Dermis microvascular lymphatic vessel endothelial cell (primary cell): ENCODE measurements at places on chromosomes 11 and 22.

DNA sequence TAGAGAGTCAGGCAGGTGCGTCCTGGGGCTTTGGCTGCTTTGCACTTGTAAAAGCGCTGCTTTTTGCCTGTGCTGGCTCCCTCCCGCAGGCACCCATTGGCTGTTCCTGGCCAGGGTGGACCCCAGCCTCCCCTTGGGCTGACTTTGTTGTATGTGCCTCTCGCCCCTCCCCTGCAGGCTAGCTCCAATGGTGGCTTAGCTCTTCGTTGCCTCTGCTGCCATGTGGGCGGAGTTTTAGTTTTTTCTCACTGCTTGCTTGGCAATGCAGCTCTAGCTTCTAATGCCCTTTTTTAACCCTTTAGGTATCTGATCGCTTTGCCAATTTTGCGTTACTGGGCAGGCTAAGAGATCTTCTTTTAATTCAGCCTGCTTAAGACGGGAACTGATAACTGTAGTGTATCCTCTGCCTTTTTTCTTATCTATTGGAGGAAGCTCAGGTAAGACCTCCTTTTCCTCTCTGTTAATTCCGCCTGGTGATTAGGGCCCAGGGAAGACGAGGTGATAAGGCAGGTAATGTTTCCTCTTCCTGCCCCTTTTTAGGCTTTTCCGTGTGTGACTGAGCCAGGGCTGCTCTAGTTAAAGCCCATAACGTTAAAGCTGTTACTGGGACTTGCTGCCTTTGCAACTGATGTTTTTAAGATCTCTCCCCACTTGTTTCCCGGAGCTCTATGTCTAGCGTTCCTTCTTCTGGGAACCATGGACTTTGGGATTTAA is 11.7 kb upstream of the GLYATL1 start:
- DNase-seq = no peak

GRCh38 chr11:75582506-75582894 is 20.4 kb downstream of the SERPINH1 start:
- DNase-seq = peak; percentile 79

DNA sequence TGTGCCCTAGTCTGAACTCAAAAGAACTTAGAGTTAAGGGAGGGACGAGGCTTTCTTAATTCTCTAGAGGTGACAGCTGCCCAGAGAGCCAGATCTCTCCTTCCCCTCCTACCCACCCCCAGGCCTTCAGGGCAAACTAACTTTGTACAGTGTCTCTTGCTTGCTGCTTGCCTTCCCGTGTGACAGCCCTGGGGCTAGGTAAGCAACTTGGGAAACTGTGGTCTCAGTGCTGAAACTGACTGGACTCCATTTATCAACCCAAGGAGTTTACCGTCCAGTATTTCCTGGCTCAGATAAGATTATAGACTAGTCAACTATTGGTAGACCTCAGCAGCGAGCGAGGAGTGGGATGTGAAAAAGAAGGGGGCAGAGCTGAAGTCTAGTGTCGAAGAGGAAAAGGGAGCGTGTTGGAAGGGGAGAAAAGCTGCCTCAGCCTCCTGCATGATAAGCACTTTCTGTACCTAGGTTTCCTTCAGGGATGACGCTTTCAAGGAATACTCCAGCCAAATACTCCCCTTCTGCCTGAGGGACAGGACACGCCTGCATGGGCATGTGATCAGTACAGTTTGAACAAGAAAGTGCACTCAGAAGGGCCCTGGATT is 43.3 kb upstream of the WEE1 start:
- no peak for DNase-seq

DNA sequence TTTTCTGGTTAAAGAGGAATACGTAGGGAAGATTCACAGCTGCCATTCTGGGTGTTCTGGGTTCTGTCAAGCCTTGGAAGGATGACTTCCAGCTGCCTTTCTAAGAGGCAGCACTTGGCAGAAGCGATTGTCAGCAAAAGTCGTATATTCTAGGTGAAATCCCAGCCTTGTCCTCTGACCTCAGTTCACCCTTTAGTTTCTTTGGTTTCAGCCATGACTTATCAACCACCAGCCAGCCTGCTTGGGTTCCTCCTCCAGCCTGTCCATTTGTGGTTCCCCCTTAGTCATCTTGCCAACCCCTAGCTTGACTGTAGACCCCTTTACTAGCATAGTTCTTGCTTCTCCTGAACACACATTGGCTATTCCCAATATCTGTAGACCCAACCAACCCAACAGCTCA is 102.3 kb upstream of the CD44 start:
- DNase-seq = no peak

GRCh38 chr11:132942611-132943356 is 589.5 kb downstream of the OPCML start:
- DNase-seq = no peak

DNA sequence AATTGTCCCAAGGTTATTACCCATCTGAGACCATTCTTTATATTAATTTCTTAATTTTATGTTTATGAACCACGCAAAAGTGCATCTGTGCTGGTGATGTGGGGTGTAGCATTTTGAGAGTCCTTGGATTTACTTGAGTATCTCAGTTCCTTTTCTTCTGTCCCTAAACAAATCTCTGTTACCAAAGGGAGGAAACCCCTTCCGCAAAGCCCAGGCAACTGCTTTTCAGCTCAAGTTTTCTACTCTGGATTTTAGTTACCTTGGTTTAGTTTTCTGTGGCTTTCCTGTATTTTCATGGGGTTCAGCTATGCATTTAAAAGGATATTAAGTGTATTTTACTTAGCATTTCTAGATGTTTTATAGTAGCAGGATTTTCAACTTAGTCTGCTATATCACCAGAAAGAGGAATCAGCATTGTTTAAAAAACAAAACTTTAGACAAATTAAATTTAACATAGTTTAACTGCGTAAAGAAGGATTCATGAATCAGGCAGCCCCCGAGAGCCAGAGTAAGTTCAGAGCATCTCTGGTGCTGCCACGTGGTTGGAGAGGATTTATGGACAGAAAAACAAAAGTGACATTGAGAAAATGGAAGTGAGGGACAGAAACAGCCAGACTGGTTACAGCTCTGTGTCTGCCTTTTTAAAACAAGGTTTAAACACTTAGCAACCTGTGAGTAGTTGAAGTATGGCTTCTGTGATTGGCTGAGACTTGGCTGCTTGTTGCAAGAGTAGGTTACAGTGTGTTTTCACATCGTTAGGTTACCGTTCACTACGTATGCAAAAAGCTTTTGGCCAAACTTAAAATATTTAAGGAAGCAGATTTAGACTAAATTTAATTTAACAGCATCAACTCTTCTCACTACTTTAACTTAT is 9.6 kb downstream of the ADM start:
- DNase-seq = peak; percentile 56

GRCh38 chr11:89125298-89125697 is 52.4 kb upstream of the TYR start:
- no peak for DNase-seq

GRCh38 chr22:46081036-46081830 is 69.1 kb upstream of the PPARA start:
- DNase-seq = no peak

GRCh38 chr22:27153386-27153785 is 496.0 kb downstream of the MIAT start:
- DNase-seq = no peak

- DNase-seq = no peak
Observed at GRCh38 chr11:79845002-79845709, 404.3 kb upstream of the TENM4 start.

- no peak for DNase-seq
Observed at GRCh38 chr22:30472994-30473720, 1.3 kb upstream of the SEC14L3 start.

- no peak for DNase-seq
Observed at GRCh38 chr11:33110083-33110482, 51.2 kb downstream of the CSTF3 start.

- peak; percentile 19 for DNase-seq
Observed at GRCh38 chr22:35660291-35661127, 12.3 kb downstream of the APOL6 start.

- no peak for DNase-seq
Observed at GRCh38 chr22:44586999-44587736, 89.1 kb upstream of the RTL6 start.

- DNase-seq = no peak
Observed at GRCh38 chr22:48076008-48076407, 1313.6 kb downstream of the TBC1D22A start.

DNA sequence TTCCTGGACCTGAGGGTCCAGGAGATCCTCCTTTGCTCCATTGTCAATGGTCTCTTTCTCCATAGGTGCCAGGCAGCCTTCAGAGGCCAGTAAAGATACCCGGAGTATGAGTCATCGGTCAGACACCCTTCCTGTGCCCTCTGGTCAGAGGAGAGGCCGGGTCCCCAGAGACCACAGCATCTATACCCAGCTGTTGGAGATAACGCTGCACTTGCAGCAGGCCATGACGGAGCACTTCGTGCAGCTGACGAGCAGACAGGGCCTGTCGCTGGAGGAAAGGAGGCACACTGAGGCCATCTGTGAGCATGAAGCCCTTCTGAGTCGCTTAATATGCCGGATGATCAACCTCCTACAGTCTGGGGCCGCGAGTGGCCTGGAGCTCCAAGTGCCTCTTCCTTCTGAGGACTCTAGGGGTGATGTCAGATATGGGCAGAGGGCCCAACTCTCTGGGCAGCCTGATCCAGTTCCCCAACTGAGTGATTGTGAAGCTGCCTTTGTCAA is at the start of gene ACCSL:
TSS of gene ACCSL (plus strand) at position 51 of the 501 bp plus-strand sequence. CDS start at position 107, 56 bp downstream.
- no peak for DNase-seq

DNA sequence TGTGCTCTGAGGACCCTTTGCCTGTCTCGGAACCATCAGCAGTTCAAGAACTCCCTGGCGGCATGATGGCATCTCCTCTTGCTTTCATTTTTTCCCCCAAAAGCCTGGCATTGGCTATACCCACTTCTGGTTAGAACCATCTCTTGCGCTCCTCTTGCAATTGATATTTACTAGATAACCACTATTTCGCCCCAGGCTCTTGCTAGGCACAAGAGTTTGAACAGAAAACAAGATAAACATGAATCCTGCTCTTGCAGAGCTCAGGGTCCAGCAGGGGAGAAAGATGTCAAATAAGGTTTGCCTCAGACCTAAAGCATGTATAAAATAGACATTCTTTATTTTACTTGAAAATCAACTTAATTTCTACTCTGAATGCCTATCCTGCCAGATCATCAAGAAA is 33.1 kb downstream of the SLCO2B1 start:
- DNase-seq = no peak

- DNase-seq = no peak
Observed at GRCh38 chr11:32178692-32179091, 87.8 kb downstream of the RCN1 start.

DNA sequence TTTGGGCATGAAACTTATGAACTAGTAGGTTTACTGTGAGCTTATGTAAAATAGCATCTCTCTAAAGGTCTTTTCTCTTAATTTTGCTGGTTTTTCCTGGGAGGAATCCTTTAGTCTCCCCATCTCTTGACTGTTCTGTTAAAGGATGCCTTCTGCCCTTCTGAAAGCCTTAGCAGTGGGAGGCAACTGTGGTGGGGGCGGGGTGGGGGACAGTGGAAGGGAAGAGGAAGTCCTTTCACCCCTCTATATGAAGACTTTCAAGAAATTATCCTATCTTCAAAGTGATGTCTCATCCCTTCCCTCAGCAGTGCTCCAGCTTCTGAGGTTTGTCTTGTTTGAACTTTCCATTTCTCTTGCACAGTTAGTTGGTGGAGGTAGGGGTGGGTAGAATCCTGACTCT is 73.1 kb downstream of the ELP4 start:
- DNase-seq = no peak
